ENCODE measurements at places on chromosomes 7 and 10. TPM values are rescaled to one million over a fixed set of nuclear protein-coding genes. Genes with fewer than 3 reads are reported as not detected.

The CEP55 gene
- total RNA-seq = 7.8 TPM

The EBLN1 gene
- not detected for total RNA-seq

The OPN4 gene
- total RNA-seq = not detected

The LRIT1 gene
- total RNA-seq = not detected

The ZNF25 gene
- 17.7 TPM for total RNA-seq

The CFAP69 gene
- total RNA-seq = 15.3 TPM

- no peak for DNase-seq
Measured at GRCh38 chr10:6220418-6221191, 17.9 kb downstream of the PFKFB3 start.

- DNase-seq = no peak
Measured at GRCh38 chr10:68633816-68634466, 73.8 kb downstream of the TET1 start.

- DNase-seq = peak; percentile 84
Measured at GRCh38 chr7:96004578-96004977, 232.2 kb downstream of the DYNC1I1 start.

GRCh38 chr7:43385856-43386255 is 197.1 kb upstream of the STK17A start:
- no peak for DNase-seq

GRCh38 chr10:33732161-33732680 is 397.8 kb upstream of the NRP1 start:
- DNase-seq = no peak

GRCh38 chr7:110253093-110253492 is 837.8 kb upstream of the LRRN3 start:
- peak; percentile 65 for DNase-seq

DNA sequence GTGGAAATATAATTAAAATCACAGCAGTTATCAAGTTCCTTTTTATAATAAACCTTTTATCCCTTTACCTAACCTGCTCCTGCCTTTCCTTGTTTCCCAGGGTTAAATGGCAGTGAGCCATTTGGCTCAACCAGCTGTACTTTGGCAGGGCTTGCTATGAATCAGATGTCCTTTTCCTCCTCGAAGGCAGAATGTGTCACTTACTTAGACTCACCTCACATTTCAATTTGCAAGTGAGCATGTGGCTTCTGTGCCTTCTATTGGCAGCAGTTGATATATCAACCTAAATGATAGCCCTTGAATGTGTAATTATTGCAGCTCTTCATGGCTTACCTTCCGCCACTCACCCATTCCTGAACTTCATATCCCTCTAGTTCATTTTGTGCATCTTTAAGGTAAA is 301.7 kb downstream of the CSTF2T start:
- no peak for DNase-seq

GRCh38 chr10:127735156-127735555 is 1.8 kb upstream of the FOXI2 start:
- DNase-seq = no peak

GRCh38 chr7:100963386-100963785 is 6.0 kb upstream of the MUC12 start:
- no peak for DNase-seq

DNA sequence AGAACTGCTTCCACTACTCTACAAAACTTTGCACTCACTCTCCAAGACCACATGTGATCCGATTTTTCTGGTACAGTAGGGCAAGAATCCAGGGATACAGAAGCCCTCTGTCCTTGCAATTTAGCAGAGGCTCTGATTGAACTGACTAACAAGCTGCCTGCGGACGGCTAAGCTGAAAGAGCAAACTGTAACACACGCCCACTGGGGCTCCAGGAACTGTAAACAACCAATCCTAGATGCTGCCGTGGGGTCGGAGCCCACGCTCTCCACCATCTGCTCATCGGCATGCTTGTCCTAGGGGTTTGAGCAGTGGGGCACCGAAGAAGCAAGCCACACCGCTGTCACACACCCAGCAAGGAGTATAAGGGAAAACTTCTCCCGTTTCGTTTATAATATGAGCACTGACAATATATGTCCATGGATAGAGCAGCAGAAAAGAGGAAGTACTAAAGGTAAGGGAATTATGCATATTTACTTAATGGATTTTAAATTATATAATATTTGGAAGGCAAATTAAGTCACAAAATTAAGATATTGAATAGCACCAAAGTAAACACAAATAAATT is 634.4 kb upstream of the POT1 start:
- DNase-seq = no peak

- no peak for DNase-seq
Measured at GRCh38 chr7:3029138-3029537, 14.5 kb downstream of the CARD11 start.

DNA sequence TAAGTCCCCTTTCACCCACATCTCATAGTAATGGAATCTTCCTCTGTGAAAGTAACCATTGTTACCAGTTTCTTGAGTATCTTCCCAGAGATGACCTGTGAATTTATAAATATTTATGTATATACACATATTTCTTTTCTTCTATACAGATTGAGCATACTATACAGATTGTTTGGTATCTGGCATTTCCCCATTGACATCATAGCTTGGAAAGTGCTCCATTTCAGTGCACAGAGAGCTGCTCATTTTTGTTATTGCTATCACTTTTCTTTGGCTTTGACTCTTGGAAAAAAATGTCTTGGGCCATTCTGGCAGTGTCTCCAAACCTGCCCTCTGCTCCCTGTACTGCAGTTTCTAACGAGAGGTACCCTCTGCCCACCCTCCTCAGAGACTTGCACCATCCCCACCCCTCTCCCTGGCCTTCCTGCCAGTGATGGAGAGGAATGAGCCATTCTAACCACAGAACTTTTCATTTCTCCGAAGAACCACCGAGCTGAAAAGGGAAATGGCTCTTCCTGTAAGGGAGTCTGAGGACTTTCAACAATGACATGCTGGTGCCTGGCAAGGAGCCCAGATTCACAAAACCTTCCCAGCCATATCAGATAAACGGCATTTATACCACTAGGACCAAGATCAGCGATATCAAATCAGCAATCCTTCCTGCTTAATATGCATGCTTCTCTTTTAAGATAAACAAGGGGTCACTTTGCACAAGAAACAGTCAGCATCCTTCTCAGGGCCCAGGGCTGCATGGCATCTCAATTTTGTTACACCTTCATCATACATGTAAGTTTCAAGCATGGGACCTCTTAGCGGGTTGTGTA is 19.7 kb upstream of the CCSER2 start:
- DNase-seq = no peak

DNA sequence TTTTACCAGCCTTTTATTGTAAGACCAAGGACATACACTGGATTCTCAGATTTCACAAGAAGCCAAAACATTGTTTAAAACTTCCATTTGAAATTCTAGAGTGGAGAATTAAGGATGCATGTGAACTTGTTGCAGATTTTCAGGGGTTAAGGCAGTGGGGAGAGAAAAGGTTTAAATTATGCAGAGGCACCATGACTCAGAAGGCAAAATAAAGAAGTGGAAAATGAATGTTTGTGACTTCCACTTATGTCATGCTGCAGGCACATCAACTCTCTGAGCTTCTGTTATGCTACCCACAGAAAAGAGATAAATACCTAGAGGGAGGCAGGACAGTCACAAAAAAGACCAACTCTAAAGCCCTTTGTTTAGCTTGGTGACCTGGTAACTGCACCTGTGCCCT is 84.4 kb upstream of the BET1 start:
- no peak for DNase-seq

GRCh38 chr7:84949501-84949900 is 237.4 kb downstream of the SEMA3D start:
- no peak for DNase-seq

GRCh38 chr10:89901895-89902294 is 200.5 kb downstream of the KIF20B start:
- DNase-seq = no peak

DNA sequence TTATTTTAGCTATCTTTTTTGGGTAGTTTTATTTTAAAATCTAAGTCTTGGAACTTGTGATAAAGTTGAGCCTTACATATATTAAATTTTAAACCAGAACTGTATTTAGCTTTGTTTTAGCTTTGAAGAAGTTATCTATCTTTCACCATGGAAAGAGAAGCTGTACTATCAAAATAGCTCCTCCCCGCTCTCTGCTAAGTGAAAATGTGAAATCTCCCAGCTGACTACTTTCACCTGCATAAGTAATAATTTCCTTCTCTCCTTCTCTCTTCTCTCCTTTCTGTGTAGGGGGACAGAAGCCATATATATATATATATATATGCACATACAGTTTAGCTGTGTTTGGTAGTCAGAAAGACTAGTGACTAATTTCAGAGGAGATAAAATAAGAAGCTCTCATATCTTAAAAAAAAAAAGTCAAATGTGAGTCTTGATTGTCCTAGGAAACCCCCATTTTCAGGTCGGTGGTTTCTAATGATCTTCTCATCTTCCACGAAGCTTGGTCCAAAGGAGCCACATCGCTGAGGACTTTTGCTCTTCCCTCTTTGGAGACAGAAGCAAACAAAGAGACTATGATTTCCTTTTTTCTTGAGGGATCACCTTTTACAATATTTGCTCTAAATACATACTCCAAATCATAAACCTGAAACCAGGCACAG is 30.6 kb upstream of the GDI2 start:
- no peak for DNase-seq

DNA sequence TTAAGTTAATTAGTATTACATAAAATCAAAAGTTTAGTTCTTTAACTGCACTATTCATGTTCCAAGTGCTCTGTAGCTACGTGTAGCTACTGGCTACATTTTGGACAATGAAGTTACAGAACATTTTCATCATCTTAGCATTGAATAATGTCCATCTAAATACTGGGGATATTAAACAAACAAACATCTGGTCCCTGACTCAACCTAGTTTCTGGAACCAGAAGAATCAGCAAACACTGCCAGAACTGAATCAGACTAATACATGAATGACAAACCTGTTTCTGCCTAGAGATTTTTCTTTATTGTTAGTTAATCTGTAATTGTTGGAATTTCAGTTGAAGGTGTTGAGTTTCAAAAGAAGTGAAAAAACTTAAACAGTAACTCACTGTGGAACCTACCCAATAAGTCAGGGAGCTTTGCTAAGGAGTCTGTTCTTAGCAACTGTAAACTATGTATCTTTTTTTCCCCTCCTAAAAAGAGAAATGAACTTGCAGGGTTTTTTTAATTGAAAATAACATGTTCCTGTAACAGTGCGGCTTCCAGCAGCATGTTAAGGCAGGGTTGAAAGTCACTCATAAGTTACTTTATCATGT is 58.3 kb downstream of the CDK13 start:
- no peak for DNase-seq

DNA sequence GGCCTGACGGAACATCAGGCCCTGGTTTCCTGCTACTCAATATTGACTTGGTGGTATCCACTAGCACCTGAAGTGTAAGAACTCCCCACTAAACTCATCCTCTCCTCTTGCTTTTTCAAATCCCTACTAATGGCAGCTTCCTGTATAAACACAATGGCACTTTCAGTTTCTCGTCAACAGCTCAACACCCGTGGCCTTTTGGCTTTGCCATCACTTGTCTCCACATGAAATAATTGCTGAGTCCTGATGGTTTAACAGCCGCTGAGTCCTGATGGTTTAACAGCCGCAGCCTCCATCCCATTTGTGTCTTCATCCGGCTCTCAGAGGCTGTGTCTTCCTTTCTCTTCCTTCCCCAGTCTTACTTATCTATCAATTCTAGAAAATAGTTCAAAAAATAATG is 261.4 kb upstream of the PITRM1 start:
- DNase-seq = no peak

Data from skin of body (tissue), 3 donors.